ENCODE measurements at places on chromosomes 2 and 18.

- no peak for DNase-seq
Observed at GRCh38 chr2:199228887-199229819, 228.6 kb downstream of the SATB2 start.

DNA sequence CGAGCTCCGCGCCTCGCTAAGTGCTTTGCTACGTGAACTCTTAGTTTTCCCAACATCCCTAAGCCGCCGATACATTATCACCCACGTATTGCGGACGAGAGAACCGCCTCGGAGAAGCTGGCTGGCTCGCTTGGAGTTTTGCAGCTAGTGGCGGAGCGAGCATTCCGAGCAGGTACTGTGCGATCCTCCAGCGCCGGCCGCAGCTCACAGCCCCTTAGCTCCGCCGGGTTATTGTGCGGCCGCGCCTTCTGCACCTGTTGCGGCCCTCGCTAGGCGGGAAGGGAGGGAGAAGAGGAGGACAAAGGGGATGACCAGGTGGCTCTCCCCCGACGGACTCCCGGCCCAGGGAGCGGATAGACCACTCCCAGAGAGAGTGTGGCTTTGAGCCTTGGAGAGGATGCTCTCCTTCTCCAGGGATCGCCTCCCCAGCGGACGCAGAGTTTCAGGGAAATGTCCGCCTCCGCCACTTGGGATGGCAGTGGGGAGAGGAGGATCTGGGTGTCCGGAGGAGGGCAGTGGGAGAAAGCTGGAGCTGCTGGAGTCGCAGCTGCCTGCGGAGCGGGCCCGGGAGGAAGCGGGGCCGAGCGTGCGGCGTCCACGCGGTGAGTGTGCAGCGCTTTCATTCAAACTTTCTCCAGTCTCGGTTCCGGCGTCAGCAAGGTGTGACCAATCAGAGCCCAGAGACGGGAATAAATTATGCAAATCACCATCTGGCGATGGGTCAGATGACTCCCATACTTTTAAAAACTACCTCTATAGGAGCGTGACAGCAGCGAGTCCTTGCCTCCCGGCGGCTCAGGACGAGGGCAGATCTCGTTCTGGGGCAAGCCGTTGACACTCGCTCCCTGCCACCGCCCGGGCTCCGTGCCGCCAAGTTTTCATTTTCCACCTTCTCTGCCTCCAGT, at the start of gene LIPG:
TSS of gene LIPG (plus strand) at position 769 of the 905 bp plus-strand sequence. CDS start 252 bp downstream, outside the sequence.
- peak; percentile 84 for DNase-seq

DNA sequence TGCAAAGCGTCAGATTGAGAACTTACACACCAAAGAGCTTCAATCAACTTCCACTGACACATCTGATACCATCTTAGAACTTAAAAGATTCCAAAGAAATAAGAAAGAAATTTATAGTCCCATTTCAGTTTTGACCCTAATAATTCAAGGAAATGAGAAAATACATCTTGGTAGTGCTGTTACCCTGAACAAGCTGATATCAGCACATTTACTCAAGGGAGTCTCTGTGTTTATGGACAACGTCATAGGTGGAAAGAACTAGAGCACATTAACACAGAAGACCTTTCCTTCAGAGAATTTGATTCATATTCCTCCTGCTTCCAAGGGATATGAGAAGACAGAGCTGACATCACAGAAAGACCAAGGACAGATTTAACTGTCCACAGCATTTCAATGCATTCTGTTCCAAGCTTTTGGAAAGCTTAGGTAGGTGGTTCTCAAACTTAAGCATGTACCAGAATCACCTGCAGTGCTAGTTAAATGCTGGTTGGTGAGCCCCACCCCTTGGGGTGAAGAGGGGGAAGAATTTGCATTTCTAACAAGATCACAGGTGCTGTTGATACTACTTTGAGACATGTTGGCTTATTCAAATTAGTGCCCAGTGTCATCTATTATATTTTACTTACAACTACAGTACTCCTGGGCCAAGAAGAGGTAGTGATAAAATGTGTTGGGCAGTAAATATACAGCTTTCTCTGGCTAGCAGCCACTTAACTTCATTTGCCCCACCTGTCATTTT, 59.8 kb downstream of the LDAH start:
- DNase-seq: no peak

DNA sequence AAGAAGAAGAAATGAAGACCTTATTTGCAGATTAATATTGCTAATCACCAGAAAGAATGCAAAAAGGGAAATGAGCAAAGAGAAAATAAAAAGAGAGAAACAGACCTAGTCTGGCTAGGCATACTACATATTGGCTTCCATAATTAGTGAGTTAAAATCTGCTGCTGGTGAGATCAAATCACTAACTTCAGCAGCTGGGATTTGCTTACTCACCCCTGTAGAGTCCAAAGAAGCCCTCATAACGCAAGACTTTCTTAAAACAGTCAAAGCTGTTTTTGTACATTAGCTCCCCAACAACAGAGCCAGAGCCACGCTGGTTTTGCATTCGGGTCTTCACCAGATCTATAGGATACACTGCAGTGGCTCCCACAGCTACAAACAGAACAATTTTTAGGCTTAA, 80.9 kb downstream of the SLC25A12 start:
- DNase-seq: no peak

DNA sequence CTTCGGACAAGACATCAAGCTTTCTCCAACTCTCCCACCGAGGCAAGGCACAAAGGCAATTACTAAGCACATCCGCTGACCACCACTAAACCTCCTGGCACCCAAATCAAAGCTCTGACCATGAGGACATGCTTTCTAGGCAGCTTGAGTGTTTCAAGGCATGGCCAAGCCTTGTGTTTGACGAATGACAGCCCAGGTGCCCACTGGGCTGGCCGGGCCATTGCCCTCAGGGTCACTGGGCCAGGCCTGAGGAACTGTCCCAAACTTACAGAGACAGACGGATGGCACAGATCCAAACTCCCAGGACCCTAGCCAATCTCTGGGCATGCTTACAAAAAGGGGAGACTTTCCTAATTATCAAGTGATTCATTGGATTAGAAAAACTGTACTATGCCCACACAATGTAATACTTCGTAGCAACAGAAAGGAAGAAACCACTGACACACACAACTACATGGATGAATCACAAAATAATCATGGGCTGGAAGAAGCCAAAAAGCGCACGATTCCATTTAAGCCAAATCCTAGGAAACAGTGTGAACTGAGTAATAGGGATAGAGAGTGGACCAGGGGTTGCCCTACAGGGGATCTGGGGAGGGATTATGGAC, 20.2 kb downstream of the CRACDL start:
- no peak for DNase-seq

DNA sequence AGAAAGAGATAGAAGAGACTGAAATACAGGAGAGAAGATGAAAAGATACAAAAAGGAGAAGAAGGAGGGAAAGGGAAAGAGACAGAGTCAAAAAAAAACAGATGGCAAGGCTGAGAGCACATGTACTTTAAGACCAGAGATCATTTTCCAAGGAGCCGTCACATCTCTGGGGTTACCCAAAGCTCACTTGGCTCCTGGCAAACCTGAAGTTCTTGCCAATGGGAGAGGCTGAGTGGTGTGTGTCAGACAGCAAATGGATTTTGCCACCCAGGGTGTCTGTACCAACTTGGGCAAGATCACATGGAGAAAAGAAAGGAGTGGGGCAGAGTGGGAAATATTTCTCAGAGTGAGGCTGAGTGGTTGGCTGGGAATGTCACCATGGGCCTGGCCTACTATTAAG, 219.3 kb upstream of the TNP1 start:
- DNase-seq: no peak

DNA sequence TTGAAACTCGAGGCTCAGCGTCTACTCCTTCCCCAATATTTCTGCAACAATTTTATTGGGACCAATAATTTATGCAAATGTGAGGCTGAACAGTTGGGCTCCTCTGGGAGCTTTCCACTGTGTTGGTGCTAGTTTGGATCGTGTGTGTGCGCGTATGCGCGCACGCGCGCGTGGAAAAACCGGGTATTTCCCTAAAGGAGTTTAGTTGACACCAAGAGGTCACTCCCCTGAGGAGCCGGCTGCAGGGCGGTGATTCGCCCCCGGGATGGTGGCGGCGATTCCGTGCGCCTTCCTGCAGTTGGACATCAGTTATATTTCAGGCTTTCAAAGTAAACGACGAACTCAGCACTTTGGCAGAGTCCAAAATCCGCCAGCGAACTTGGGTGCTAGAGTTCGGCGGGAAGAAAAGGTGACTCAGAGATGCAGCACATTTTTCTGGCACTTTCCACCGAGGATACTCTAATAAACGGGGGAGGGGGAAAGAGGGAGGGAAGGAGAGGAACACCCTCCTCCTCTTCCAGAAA, 186.5 kb upstream of the FANCL start:
- DNase-seq: peak; percentile 93

DNA sequence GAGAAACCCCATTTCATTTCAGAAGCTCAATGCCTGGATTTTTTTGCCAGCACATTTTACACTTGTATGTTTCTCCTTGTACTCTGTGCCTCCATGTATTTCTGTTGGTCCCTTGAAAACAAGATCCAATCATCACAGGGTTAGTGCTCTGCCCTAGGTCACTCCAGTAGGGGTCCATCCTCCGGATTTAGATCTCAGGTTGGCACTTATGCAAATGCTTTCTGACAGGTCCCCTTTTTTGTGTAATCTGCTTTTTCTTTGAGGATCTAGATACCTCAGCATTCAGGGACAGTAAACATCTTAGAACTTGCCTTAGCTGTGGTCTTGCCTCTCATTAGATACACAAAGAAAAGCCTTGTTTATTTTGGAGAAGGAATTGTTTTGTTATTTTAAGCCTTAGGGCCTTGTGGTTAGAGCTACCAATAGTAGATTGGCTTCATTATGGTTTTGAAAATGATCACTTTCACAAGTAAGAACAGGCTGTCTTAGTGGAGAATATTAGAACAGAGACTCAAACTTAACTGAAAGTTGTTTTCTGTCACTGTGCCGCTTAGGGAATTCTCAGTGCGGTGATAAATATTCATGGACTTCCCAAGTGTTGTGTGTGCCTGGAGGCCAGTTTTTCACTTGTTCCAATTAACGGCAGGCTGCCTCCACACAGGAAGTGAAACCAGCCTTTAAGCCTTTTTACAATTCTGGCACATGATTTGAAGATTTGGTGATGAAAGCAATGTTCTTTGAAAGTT, 7.8 kb downstream of the MERTK start:
- no peak for DNase-seq

- no peak for DNase-seq
Observed at GRCh38 chr18:78716022-78716421, 263.6 kb upstream of the SALL3 start.

GRCh38 chr2:21423854-21424253, 300.1 kb downstream of the TDRD15 start:
- DNase-seq: no peak

- no peak for DNase-seq
Observed at GRCh38 chr2:148507970-148508369, 136.6 kb upstream of the EPC2 start.

DNA sequence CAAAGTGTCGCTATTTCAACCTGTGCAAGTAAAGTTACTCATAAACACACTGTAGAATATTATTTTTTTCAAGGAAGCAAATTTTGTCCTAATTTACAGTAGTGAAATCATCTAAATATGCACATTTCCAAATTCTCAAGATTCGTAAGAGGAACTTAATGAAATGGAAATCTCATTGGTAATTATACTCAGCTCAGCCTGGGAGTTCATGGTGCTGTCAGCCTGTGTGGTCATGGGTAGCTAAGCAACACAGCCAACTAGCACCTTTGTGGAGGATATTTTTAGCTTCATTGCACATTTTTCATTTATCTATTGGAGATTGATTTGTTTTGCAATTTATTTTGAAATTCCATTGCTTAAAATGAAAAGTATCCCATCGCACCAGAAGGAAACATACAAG, 975.7 kb upstream of the ZEB2 start:
- DNase-seq: no peak

- DNase-seq: no peak
Observed at GRCh38 chr2:173681881-173682650, 283.1 kb downstream of the SP3 start.

DNA sequence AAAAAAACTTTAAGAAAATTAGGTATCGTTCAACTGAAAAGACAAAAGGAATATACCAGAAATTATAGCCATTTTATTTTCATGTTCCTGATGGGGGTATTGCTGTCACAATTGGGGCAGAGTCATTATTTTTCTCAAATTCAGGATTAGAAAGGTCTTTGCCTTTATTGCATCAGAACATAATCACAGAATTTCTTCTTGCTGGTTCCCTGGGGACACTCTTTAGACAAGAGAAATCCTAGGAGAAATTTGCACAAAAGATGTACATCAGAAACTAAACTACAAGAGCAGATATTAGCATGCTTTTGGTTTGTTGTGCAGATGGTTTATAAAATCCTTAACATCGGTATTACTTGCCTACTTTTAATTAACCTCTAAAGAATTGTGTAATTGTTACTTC, 103.2 kb downstream of the NCOA1 start:
- DNase-seq: no peak

GRCh38 chr2:175152242-175152641, 15.8 kb downstream of the ATF2 start:
- no peak for DNase-seq

GRCh38 chr2:7648221-7648795, 731.1 kb downstream of the RNF144A start:
- DNase-seq: no peak

DNA sequence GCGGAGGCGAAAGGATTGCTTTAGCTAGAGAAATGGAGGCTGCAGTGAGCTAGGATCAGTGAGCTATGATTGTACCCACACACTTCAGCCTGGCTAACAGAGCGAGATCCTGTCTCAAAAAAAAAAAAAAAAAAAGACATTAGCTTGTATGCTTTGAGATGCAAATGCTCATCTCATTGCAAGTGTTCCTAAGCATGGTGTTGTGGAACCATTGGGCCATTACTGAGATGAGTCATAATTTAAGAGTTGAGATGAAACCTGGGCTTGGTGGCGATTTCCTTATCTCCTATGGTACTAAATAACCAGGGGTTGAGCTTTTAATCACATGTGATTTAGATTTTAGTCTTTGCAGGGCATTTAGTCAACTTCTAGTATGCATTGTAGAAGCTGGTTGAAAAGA, 2.2 kb downstream of the PLEKHA3 start:
- no peak for DNase-seq

- DNase-seq: no peak
Observed at GRCh38 chr2:181677912-181678586, 2.3 kb downstream of the NEUROD1 start.

GRCh38 chr2:186949726-186950256, 100.8 kb upstream of the ZSWIM2 start:
- no peak for DNase-seq

GRCh38 chr2:128914320-128914719, 595.7 kb upstream of the HS6ST1 start:
- DNase-seq: no peak

All from NCI-H1417 (cell line).